ENCODE measurements at places on chromosomes 7 and 10.

DNA sequence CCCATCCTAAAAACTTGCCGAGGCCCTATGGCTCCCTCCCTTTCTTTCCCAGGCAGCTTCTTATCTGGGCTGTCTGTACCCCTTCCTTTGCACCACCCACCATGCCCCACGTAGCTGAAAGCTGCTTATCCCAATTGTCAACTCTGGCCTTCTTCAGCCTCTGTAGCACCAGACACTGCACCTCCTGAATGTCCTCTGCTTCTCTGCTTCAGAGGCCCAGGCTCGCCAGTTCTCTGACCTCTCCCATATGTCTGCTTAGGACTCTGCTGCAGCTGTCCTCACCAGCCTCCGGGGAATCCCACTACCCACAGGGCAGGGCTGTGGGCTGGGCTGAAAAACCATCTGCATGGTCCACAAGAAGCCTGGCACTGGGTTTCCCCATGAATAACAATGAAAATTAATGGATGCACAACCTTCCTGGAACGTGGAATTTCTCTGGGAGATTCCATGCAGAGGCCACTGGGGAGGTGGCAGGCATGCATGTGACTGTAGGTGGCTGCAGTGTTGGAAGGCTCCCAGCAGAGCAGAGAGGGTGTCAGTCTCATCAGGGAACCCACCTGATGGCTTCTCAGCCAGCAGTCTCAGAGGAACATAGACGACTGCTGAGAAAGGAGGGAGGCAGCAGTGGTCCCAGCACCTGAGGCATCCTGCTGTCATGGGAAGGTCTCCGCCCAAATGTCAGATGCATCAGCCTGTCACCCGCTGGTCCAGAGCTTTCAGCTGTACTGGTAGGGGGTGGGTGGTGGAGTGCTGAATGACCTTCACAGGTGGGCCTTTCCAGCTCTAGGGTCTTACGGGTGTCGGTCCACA, 16.8 kb upstream of the SH2D4B start:
- no peak for DNase-seq

GRCh38 chr10:128739930-128740329, 613.7 kb upstream of the MKI67 start:
- DNase-seq: no peak

DNA sequence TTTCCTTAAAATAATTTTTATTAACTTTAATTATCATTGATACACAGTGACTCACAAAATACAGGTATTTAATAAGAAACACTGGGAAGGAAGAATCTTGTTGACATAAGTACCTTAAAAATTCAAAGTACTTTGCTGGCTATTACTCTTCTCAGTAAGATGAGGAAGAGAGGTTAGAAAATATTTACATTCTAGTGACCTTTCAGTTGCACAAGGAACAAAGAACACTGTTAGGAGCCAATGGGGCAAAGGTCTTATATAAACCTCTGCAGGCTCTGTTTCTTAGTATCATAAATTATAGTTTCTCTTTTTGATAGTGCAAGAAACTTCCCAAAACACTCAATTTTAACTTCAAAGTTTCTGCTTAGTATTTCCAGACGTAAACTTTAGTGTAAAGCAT, 4.8 kb upstream of the TAX1BP1 start:
- no peak for DNase-seq

DNA sequence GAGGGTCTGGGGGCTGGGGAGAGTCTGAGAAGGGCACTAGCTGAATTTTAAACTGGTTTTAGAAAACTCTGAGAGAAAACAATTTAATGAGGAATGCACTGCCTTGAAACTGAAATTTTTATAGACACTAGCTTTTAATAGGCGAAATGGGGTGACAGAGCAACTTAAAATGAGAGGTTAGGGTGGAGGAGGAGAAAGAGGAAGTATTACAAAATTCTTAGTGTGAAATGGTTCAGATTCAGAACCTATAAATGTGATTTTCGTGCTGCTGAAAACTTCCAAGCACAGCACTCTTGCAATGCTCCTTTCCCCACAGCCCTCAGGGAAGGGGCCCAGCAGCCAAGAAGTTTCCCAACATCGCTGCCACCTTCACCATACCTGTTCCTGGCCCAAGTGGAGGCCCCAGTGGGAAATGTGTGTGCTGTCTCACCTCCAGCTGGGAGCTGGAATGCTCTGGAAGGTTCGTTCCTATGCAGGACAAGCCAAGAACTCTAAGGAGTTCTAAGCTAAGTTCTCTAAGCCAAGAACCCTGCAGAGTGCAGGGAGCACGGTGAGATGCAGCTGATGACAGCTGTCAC, 60.0 kb downstream of the ATXN7L1 start:
- no peak for DNase-seq

GRCh38 chr10:4189281-4189680, 404.3 kb upstream of the KLF6 start:
- no peak for DNase-seq

DNA sequence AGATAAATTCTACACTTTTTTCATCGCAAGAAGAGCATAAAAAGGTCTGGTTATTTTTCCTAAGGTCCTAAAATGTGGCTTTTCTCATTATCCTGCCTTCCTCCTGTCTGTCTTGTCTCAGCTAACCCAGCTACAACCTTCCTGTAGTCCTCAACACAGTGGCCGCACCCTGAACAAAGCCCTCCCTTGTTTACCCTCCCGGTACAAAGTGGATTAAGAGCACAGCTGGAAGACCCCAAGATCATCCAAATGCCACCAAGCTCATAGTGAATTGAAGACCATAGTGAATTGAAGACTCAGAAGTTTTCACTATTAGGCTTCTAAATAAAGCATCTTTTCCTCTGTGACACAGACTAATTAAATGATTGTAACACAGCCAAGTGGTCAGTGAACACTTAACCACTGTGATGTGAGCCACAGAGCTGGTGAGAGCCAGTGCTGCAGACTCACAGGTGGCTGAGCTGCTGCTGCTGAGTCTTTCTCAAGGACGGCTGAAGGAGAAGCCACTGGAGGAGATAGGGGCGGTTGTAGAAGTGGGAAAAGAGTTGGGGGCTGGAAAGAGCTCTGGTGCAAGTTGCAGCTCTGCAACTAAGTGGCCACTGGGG, 123.6 kb downstream of the ATXN7L1 start:
- no peak for DNase-seq

GRCh38 chr7:30921540-30922401, 10.1 kb downstream of the AQP1 start:
- DNase-seq: no peak

- no peak for DNase-seq
Observed at GRCh38 chr10:70233939-70234300, 691 bp upstream of the PPA1 start.

DNA sequence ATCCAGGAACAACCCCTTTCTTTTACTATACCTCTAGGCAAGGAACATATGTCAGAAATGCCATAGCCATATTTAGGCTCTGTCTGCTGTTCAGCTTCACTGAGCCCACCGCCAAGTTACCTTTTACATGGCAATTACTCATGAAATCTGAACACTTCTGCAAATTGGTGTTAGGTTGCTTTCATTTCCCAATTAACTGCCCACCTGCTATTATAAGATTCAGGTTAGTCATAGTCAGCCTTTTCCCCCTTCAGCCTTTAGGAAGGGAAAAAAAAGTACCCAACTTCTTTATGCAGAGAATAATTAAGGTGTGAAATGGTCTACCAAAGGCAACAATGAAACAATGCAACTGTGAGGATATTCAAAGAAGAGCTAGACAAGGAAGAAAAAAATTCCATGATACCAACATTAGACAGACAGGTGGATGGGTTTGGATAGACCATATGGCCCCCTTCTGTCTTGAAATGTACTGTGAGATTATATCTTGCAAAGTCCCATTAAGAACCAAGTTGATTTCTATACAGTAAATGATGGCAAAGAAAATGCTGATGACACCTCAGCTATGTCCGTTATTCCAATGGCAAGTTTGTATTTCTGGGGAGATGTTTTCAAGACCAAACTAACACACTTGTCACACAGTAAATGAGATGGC, 442.1 kb upstream of the NRP1 start:
- no peak for DNase-seq

DNA sequence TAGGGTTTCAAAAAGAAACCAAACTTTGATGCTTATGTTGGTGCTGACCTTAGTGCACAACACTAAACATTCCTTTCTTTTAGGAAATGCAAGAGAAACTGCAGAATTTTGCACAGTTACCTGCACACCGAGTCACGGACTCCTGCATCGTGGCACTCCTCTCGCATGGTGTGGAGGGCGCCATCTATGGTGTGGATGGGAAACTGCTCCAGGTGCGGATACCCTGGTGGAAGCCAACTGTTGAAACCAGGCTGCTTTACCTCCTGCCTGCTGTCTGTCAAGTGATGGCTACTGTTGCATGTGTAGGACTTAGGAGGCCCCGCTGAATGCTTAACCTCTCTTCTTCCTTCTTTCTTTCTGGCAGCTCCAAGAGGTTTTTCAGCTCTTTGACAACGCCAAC, 11.7 kb downstream of the CASP2 start:
- DNase-seq: peak; percentile 26

GRCh38 chr7:41573862-41574261, 129.0 kb downstream of the INHBA start:
- DNase-seq: no peak

DNA sequence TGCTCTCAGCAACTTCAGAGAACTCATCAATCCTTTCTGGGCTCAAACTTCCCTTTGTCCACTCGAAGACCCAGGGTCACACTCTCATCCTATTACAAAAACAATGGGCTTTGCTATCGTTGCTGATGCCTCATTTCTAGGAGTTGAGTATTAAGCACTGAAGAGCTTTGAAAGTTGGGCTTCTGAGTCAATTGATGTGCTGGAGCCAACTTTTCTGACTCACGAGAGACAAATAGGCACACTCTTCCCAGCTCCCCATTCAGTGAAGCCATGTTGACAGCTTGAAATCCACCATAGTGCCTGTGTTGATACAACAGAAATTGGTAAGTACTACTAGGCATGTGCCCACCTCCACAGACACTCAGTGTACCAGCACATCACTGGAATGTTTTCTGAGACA, 97.5 kb upstream of the PRSS58 start:
- no peak for DNase-seq

DNA sequence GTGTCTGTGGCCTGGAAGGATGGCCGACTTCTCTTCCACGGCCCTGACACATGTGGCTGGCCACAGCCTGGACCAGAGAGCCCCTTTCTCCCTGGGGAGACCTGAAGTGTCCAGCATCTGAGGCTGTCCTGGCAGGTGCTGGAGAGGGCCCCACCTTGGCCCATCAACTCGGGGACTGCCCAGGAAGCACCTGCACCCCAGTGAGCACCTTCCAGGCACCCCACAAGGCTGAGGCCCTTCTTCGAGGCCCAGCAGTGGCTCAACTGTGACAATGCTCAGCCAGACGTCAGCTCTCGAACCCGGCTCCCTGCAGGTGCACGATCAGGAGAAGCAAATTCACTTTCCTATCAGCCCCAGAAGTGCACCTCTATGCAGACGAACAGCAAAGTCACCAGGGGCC, 24.3 kb downstream of the RGS10 start:
- no peak for DNase-seq

GRCh38 chr7:84412161-84412969, 217.8 kb upstream of the SEMA3A start:
- DNase-seq: no peak

- DNase-seq: no peak
Observed at GRCh38 chr10:89393898-89394297, 1.5 kb downstream of the IFIT1 start.

DNA sequence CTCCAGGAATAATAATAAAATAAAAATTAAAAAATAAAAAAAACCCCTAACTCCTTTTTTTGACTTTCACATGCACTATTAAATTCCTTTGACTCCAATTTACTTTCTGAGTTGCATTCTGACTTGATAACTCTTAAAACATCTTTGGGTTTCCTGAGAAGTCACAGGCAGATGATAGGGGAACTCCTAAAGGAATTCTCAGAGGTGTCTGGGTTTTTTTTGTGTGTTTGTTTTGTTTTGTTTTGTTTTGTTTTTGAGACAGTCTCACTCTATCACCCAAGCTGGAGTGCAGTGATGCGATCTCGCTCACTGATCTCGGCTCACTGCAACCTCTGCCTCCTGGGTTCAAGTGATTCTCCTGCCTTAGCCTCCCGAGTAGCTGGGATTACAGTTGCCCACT, 52.7 kb upstream of the APBB1IP start:
- no peak for DNase-seq

- DNase-seq: no peak
Observed at GRCh38 chr10:70461397-70462348, 16.9 kb upstream of the PALD1 start.

- no peak for DNase-seq
Observed at GRCh38 chr10:6185039-6185716, 17.6 kb upstream of the PFKFB3 start.

DNA sequence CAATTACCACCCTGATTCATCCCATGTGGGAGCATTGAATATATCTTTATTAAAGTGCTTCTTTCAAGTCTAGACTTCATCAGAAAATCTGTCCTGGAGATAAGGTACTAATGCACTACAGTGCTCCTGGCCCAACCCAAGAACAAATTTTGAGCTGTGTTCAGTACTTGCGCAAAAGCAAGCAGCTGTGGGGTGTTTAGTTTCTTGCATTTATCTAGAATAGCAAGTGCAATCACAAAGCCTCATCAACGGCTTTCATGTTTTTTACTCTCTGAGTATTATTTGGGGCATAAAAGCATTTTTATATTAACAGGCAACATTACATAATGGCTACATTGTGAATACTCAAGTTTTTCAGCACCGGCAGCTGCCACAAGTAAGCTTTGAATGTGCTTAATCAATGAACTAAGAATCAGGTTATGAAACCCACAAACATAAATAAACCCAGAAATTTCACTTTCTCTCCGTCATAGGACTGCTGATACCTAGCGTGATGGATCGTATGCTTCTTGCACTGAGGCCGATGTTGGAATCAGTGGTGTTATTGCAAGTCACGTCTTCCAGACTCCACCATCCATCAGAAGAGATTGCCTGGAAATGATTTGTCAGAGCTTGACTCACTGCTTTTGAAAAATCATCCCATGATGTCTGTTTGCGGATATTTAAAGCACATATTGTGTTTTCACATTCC, 113.1 kb downstream of the CTTNBP2 start:
- no peak for DNase-seq
